Stimulated activated memory B cell treated with anti-CD40 and anti-IgM and Interleukin-4, amounts not matched to agents 10 μg/mL and 1 μg/mL and 100 μg/mL, for 72 hours (primary cell): ENCODE measurements at places on chromosomes 2 and 18.
A peak's percentile ranks its signal among the peaks of the same experiment; 100 is the strongest.

GRCh38 chr18:42444349-42444748 is 489.3 kb downstream of the PIK3C3 start:
- ATAC-seq: no peak

GRCh38 chr18:3321133-3321812 is 59.3 kb downstream of the MYL12B start:
- ATAC-seq: no peak

GRCh38 chr2:175049661-175050060 is 44.5 kb upstream of the CHN1 start:
- ATAC-seq: no peak

DNA sequence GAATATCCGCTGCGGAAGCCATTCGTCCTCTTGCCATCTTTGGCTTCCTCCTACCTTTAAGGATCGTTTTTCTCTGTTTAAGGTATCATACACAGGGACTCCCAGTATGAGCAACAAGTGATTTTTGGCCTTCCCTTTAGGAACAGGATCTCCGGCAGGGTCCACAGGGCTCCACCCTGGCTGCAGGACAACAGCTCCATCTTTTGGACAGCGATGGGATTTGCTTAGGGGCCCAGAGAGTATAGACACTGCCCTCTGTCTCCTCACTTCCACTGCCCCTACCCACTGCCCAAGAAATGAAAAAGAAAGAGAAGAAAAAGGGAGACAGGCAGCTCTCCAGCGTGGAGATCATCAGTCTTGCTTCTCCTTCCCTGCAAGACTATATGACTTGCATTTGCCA is 224.5 kb downstream of the UXS1 start:
- ATAC-seq: no peak

- ATAC-seq: peak; percentile 74
These were observed 40.7 kb upstream of the TANK start for GRCh38 chr2:161119483-161119882.
